ENCODE measurements at places on chromosomes 11 and 22.

- DNase-seq, result no peak
Measured at GRCh38 chr11:72760539-72761405, 8.6 kb upstream of the ARAP1 start.

GRCh38 chr11:95095858-95096587, 6.4 kb downstream of the ENDOD1 start:
- no peak for DNase-seq

GRCh38 chr22:36823186-36823839, 6.5 kb upstream of the PVALB start:
- DNase-seq, result no peak

DNA sequence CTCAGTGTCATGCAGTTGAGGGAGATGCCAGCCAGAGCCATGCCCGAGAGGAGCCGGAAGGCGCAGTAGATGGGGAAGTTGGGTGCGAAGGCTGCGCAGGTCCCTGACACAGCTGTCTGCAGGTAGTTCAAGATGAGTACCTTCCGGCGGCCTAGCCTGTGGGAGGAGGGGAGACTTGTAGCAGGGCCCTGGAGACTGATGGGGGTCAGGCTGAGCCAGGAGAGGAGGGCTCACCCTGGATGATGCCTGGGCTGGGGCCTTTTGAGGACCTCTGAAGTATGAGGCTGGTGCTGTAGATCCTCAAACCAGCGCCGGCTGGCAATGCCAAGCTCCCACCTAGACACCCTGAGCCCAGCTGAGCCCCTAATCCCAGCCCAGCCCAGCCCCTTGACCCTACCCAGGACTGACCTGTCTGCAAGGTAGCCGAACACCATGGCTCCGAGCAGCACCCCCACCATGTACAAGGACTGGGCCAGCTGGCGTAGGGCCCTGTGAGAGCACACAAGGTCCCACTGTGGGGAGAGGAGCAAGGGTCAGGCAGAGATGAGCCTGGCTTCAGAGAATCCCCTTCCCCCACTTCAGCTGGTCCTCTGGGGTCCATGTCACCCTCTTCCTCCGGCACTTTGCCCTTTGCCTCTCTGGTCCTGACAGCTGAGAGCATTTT, 1.1 kb downstream of the SLC22A6 start:
- no peak for DNase-seq

DNA sequence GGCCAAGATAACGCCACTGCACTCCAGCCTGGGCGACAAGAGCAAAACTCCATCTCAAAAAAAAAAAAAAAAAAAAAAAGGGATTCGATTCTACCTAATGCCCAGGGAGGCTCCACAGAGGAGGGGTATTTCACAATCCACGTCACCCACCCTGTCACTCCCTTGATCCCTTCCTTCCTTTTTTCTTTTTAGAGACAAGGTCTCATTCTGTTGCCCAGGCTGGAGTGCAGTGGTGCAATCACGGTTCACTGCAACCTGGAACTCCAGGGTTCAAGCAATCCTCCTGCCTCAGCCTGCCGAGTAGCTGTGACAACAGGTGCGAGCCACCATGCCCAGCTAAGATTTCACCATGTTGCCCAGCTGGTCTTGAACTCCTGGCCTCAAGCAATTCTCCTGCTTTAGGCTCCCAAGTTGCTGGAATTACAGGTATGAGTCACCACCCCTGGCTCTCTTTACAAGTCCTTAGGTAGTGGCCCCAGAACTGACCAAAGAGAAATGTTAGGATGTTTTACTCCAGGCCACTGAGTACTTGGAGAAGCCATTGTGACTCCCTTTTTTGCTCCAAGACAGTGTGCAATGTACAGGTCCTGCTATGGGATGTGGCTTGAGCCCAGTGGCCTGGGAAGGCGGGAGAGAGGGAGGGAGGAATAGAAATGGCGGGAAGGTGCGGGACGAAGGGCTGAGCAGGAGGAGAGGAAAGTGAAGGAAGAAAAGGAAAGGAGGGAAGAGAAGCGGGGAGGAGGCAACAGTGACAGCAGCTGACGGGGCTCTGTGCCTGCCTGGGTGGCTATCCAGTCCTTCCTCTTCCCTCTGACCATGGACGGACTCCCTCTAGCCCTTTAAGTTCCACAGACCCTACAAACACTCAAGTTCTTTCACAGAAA, 11.8 kb upstream of the FXYD2 start:
- DNase-seq, result no peak

GRCh38 chr22:43376765-43377547, 33.8 kb upstream of the SCUBE1 start:
- peak; percentile 11 for DNase-seq

DNA sequence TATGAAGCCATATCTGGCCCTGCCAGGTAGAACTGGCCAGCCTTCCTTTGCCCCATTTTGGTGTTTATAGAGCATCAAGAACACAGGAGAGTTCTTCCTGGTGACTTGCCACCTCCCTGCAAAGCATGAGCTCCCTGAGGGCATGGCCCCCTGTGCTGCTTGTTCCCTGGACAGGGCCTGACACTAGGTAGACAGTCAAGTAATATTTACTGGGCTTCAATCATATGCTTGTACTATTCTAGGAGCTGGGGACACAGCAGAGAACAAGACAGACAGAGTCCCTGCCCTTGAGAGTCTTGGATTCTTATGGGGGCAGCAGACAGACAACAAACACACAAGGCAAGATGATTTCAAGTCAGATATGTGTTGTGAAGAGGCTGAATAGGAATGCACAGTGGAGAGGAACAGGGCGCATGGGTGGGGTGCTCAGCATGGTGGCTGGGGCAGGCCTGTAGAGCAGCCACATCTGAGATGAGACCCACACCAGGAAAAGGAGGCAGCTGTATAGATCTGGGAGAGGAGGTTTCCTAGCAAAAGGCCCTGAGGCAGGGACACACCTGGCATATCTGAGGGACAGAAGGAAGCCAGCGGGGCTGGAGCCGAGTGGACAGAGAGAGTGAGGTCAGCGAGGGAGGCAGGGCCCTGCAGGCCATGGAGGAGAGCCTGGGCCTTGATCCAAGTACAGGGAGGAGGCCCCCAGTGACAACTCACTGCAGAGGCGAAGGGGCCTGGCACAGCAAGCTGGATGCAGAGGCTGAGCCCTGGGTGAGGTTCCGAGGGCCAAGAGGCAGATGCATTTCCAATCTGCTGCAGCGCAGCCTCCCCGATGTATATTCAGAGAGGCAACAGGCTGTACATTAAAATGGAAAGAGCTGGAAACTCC, 10.2 kb upstream of the CBX6 start:
- no peak for DNase-seq

GRCh38 chr11:129992161-129992944, 10.3 kb downstream of the PRDM10 start:
- DNase-seq, result no peak

DNA sequence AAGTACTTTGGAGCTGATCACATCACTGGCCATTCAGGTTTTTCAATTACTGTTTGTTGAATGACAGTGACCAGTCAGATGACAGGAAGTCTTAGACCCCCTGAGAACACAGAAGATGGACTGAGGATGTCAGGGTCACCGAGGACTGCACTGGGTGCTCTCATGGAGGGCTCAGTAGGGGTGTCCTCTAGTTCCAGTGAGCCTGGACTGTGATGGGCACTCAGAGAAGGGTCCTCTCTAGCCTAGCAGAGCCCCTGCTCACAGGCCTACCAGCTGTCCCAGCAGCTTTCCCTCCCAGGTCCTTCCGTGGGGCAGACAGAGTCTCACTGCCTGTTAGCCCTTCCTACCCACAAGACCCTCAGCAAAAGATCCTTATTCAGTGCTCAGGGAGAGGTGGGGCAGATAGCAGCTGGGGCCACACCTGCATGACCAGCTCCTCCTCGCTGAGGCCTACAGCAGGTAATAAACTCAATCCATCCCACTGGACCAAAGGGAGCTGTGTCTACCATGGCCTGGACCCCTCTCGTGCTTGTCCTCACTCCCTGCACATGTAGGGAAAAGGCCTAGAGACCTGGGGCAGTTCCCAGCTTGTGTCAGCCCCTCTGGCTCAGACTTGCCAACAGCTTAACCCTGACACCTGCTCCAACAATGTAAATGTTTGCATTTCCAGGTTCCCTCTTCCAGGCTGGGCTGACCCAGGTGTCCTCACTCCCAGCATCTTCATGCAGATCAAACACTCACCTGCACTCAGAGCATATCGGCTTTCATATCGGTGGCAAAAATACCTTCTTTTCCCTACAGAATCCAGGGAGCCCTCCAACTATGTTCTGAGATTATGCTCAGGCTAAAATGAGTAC, 25.2 kb upstream of the VPREB1 start:
- no peak for DNase-seq

GRCh38 chr11:93524858-93525257, 18.3 kb downstream of the SMCO4 start:
- DNase-seq, result no peak

- no peak for DNase-seq
Measured at GRCh38 chr11:67288198-67288451, 978 bp upstream of the ANKRD13D start.

DNA sequence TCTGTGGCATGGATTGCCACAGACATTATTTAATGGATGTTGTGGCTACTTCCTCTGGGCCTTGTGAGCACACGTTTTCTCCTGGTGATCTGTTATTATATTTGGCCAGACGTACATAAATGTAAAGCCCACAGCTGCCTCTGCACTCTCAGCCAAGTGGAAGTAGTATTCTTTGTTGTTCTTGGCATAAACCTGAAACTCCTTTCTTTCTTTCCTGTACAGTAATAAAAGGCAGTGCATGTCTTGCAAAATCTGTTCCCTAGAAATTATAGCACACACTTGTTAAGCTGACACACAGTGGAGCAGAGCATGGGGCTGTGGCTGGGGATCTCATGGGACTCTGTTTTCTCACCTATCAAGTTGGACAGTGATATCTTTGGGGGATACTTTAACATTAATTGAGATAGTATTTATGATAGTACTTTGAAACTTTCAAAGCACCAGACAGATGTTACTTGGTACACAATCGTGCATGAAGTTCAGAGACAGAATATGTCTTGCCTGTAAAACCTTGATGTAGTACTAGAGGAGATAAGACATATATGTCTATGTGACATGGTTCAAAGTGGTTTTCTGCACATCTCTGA, 20.9 kb downstream of the PANX1 start:
- DNase-seq, result no peak

DNA sequence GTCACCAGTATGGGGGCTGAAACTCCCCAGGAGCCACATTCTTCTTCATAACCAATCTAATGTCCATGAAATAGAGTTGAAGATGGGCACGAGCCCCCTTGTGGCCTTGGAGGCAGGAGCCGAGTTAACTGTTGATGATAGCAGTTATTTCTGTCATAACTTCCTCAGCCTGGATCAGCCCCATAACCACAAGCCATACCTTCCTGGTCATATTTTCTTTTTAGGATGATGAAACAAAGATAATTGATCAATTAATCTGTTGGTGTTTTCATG, 65.0 kb upstream of the TTC12 start:
- no peak for DNase-seq

DNA sequence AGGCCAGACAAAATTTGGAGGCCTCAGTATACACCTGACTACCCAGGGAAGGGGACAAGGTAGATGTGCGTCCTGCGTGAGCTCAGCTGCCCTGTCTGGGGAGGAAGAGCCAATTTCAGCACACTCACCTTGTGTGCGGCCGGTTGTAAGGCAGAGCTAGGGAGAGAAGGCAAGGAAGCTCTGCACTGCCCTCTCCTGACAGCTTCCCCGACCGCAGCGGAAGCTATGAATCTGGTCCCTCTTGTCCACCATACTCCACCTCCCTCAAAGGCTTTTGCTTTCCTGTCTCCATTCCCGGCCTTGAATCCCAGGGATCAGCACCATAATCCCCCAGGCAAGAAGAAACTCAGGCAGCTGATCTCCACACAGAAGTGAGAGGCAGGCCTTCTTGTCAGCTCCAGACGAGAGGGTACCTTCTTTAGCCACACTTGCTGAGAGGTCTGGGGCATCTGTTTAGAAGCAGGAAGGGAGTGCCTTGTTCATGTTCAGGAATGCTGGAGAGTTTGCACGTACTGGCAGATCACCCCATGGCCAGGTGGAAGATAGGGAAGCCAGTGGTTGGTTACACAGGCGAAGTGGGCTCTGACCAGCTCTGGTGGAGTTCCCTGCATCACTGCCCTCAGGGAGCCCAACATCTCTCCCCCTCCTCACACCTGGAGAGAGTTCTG, 62.5 kb downstream of the FEZ1 start:
- no peak for DNase-seq

- DNase-seq, result no peak
Measured at GRCh38 chr11:70173018-70173417, 30.1 kb upstream of the FADD start.

GRCh38 chr11:61828379-61828628, 204 bp downstream of the FADS2 start:
- no peak for DNase-seq

GRCh38 chr22:46611189-46611588, 9.0 kb upstream of the GRAMD4 start:
- DNase-seq, result no peak

- DNase-seq, result no peak
Measured at GRCh38 chr22:45268167-45268957, 16.4 kb upstream of the UPK3A start.

- no peak for DNase-seq
Measured at GRCh38 chr11:15091625-15092024, 18.2 kb downstream of the CALCB start.

- DNase-seq, result no peak
Measured at GRCh38 chr22:23698094-23698493, 7.3 kb downstream of the RGL4 start.

DNA sequence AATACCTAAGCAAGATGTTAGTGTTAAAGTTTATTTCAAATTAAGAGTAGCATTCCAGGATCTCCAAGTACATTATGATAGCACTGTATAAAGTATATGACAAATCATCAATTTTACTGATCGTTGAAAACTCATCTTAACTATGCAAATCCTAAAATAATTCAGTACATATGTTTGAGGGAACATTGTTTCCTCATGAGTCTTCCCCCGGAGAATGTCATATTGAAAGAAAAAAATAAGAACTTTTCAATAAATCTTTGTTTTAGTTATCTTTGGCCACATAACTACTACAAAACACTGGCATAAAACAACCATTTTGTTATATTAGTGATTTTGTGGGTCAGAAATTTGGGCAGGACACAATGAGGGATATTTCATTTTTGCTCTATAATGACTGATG, 135.4 kb downstream of the METTL15 start:
- no peak for DNase-seq

DNA sequence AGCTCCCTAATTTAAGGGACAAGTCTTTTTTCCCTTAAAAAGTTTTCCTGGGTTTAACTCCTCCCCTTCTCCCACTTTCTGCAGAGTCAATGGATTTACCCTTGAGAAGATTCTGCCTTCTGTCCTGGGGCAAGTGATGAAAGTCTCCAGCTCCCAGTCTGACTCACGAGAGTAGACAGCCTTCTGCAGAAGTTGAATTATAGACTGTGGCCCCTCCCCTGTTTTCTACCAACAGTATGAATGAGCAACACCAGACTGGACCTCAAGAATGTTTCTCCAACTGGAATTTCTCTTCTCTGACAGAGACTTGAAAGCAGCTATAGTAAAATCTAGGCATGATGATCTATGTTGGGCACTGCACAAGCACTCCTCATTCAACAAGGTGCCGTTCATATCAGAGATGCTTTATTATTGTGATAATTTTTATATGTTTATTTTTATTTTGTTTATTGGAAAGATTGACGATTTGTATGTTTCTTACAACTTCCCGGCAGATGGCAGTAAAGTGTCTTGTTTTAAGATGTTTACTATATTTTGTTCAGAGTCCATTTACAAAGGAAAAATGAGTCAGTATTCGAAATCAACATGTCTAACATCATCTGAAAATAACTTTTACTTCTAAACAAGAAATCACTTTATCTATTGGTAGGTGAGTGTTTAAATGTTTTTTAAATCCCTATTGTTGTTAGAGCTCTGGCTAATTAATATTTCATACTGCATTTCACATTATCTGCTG, 56.6 kb downstream of the LMO2 start:
- DNase-seq, result no peak
